Large intestine (tissue), 12 donors: ENCODE measurements at places on chromosomes 16 and 17. TPM values are rescaled to one million over a fixed set of nuclear protein-coding genes. Genes with fewer than 3 reads are reported as not detected.

GRCh38 chr16:1042866-1043265, 29.7 kb upstream of the SSTR5 start:
- no peak overlapping the region for H3K4me3 ChIP-seq
- H3K36me3 ChIP-seq: no peaks in the 10 kb centered on the region
- DNase-seq: no peak

GRCh38 chr17:1511290-1511689, 5.1 kb downstream of the INPP5K start:
- DNase-seq: no peak
- no peaks in the 10 kb centered on the region for H3K27me3 ChIP-seq
- H3K4me1 ChIP-seq: peaks cover 18% of the 10 kb centered on the region
- H3K4me3 ChIP-seq: no peak overlapping the region
- peaks cover 35% of the 10 kb centered on the region for H3K36me3 ChIP-seq

ITGAD gene
- 0.03 TPM for polyA plus RNA-seq

GRCh38 chr17:55159251-55159650, 105.5 kb upstream of the HLF start:
- no peak overlapping the region for H3K4me3 ChIP-seq
- no peaks in the 10 kb centered on the region for H3K27me3 ChIP-seq
- no peak overlapping the region for H3K27ac ChIP-seq
- peaks cover 6% of the 10 kb centered on the region for H3K36me3 ChIP-seq
- no peak for DNase-seq

DNA sequence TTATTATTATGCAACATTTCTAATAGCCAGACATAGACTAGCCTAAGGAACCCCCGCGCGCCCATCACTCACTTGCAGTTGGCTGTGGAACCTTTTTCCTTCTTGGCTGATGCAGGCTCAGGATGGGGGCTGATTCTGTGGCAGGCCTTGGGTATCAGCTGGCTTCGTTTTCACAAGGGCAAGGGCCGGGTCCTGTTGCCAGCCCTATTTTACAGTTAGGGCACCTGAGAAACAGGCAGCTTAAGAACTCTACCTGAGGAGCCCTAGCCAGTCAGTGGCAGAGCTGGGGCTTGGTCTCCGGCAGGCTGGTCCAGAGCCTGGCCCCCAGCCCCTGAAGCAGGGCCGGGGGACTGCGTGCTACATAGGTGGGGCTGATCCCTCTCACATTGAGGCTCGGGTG, 28.7 kb downstream of the ADGRG5 start:
- H3K27me3 ChIP-seq: no peaks in the 10 kb centered on the region
- no peak overlapping the region for H3K27ac ChIP-seq
- no peak overlapping the region for H3K4me3 ChIP-seq
- H3K4me1 ChIP-seq: no peaks in the 10 kb centered on the region
- peaks cover 17% of the 10 kb centered on the region for H3K36me3 ChIP-seq

DNA sequence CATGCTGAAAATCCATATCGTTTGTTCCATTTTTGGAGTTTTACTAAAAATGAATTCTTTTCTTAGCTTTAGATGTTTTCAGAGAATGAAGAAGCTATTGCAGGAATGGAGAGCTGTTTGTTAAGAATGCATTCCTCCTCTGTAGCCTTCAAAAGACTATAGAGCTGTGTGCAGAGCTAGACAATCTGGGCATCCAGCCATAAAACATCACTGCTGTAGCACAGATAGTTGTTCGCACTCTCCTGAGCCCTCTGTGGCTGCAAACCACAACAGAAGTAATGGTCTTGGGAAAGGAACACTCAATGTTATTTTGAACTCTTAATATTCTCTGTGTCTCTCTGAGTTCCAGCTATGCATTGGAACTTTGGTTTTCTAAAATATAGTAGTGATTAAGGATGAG, 4.9 kb downstream of the TNRC6C start:
- H3K27ac ChIP-seq: no peak overlapping the region
- H3K4me1 ChIP-seq: peaks cover 7% of the 10 kb centered on the region
- H3K36me3 ChIP-seq: no peaks in the 10 kb centered on the region
- DNase-seq: peak; percentile 35

ZNF785 gene
- polyA plus RNA-seq: 22.7 TPM

NXN gene
- polyA plus RNA-seq: 22.3 TPM

GRCh38 chr17:78040440-78041385, 82.2 kb downstream of the TNRC6C start:
- H3K27ac ChIP-seq: peak overlapping the region; percentile 81
- peak overlapping the region; percentile 47 for H3K4me3 ChIP-seq
- peaks cover 6% of the 10 kb centered on the region for H3K36me3 ChIP-seq
- no peaks in the 10 kb centered on the region for H3K4me1 ChIP-seq

- no peaks in the 10 kb centered on the region for H3K27me3 ChIP-seq
- peaks cover 17% of the 10 kb centered on the region for H3K36me3 ChIP-seq
- no peak overlapping the region for H3K27ac ChIP-seq
- H3K4me3 ChIP-seq: no peak overlapping the region
- DNase-seq: no peak
- peaks cover 61% of the 10 kb centered on the region for H3K4me1 ChIP-seq
These were observed 19.6 kb downstream of the AKAP1 start for GRCh38 chr17:57104461-57105175.

DNA sequence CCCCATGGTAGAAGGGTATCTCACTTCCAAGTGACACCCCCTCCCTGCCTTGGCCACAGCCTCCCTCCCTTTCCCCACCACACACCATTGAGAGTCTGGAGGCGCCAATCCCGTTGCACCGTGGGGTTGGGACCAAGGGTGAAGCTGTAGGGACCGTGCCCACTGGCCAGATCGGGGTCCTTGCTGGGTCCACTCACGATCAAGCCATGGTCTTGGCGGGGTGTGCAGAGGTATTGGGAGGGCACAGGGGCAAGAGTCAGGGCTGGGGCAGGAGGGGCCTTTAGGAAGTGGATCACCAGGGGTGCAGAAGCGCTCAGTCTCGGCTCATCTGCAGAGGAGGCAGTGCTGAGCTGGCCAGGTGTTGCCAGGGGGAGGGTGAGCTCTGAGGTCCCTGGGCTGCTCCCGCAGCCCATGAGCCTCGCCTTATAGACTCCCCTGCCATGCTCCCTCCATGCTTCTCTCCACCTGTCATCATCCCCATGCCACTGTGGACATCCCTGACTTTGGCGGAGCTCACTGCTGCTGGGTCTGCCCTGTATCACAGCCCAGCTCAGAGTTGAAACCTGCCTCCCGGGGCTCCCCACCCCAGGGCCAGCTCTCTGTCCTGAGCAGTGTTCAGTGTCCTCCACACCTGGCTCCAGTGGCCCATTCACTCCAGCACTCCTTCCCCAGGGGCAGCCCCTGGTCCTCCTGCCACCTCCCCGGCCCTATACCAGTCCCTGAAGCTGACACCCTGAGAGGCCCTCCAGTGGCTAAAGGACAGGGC, 8.3 kb downstream of the CDH16 start:
- H3K27ac ChIP-seq: no peak overlapping the region
- peaks cover 21% of the 10 kb centered on the region for H3K4me1 ChIP-seq
- H3K27me3 ChIP-seq: no peaks in the 10 kb centered on the region
- no peak overlapping the region for H3K4me3 ChIP-seq

DNA sequence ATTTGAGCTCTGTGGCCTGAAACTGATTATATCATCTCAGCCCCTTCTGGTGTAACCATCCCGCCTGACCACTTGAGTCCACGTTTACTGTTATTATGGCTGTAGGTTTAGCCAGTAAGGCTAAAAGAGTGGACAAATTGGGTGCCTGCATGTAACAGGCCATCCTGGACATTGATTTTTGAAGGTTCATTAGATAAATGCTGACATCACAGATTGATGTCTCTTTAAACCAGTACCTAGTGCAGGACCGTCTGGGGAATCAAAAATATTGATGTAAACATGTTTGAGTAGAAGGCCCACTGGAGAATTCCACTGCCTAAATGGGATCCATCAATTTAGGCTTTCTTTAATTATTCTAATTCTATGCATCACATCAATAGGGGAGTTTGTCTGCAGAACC, 215.1 kb downstream of the IRX3 start:
- no peak overlapping the region for H3K27ac ChIP-seq
- no peak overlapping the region for H3K4me3 ChIP-seq
- H3K27me3 ChIP-seq: no peaks in the 10 kb centered on the region
- no peak for DNase-seq
- no peaks in the 10 kb centered on the region for H3K36me3 ChIP-seq

KRTAP4-4 gene
- polyA plus RNA-seq: not detected

DNA sequence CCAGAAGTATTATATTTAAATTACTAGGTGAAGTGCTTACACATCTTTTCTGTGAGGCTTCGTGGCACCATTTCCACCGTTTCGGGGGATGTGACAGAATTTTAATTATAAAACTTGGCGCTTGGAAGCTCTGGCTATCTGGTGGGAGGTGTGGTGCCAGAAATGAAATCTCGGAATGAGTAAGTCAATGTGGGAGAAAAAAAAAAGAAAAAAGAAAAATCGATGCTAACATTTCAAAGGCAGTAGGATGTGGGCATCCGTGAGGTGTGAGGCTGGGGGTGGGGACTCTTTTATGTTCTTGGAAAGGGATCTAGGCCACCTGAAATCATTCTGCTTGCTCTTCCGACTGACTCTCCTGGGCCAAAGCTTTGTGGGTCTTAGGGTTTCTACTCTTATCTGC, 21.9 kb downstream of the CPPED1 start:
- no peak for DNase-seq
- no peaks in the 10 kb centered on the region for H3K27me3 ChIP-seq
- no peaks in the 10 kb centered on the region for H3K4me1 ChIP-seq
- no peak overlapping the region for H3K27ac ChIP-seq
- peaks cover 18% of the 10 kb centered on the region for H3K36me3 ChIP-seq
- H3K4me3 ChIP-seq: no peak overlapping the region

- no peak overlapping the region for H3K4me3 ChIP-seq
- peak; percentile 21 for DNase-seq
- H3K4me1 ChIP-seq: no peaks in the 10 kb centered on the region
- no peak overlapping the region for H3K27ac ChIP-seq
These were observed 24.8 kb upstream of the ARHGAP23 start for GRCh38 chr17:38403491-38403890.

SF3B3 gene
- polyA plus RNA-seq: 202 TPM

CXCL16 gene
- polyA plus RNA-seq: 62.1 TPM

MILR1 gene
- 6.2 TPM for polyA plus RNA-seq

GRCh38 chr16:16143038-16143763, 80.1 kb downstream of the ABCC6 start:
- no peaks in the 10 kb centered on the region for H3K27me3 ChIP-seq
- H3K27ac ChIP-seq: no peak overlapping the region
- H3K36me3 ChIP-seq: peaks cover 25% of the 10 kb centered on the region
- H3K4me1 ChIP-seq: no peaks in the 10 kb centered on the region
- DNase-seq: no peak
- no peak overlapping the region for H3K4me3 ChIP-seq

DNA sequence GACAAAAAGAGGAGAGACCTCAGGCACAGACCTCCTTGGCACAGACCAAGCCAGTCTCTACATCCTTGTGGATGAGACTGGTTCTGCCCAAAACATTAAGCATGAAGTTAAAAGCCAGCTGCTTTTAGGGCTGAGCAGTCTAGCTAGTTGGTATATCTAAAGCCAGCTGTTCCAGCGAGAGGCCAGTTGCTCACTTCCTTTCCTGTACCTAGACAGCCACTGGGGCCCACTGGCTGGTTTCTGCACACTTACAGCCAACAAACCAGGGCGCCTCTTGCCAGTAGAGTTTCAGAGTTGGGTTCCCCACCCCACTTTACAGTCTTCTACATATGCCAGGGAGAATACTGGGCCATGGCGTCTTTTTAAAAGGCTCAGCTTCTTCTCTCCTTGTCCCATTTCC, 242.4 kb downstream of the ZFHX3 start:
- no peak overlapping the region for H3K27ac ChIP-seq
- H3K4me1 ChIP-seq: peaks cover 4% of the 10 kb centered on the region
- H3K4me3 ChIP-seq: no peak overlapping the region
- peaks cover 8% of the 10 kb centered on the region for H3K36me3 ChIP-seq

DNA sequence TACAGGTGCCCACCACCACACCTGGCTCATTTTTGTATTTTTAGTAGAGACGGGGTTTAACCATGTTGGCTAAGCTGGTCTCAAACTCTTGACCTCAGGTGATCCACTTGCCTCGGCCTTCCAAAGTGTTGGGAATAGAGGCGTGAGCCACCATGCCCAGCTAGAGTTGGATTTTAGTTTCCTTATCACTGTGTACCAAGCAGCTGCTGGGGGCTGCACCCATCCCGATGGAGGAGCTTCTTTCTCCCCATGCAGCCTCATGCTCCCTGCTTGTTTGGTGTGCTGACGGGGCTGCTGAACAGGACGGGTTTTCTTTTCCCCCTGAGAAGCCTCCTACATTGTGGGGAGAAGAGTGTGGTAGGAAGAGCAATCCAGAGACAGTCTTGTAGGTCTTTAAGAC, 173.2 kb downstream of the LGALS9B start:
- no peaks in the 10 kb centered on the region for H3K4me1 ChIP-seq
- DNase-seq: no peak
- H3K27me3 ChIP-seq: no peaks in the 10 kb centered on the region

GRCh38 chr16:77668201-77668600, 54.1 kb upstream of the NUDT7 start:
- H3K27ac ChIP-seq: no peak overlapping the region
- no peaks in the 10 kb centered on the region for H3K27me3 ChIP-seq
- no peak for DNase-seq
- H3K36me3 ChIP-seq: no peaks in the 10 kb centered on the region
- no peak overlapping the region for H3K4me3 ChIP-seq
- no peaks in the 10 kb centered on the region for H3K4me1 ChIP-seq
